K562 (cell line): ENCODE measurements at places on chromosomes 16 and 17.

- DNase-seq = no peak
These were observed 14.4 kb upstream of the TMEM98 start for GRCh38 chr17:32913593-32913992.

GRCh38 chr17:19771971-19772630, 24.0 kb upstream of the ALDH3A1 start:
- DNase-seq = no peak

GRCh38 chr17:10610884-10611283, 46.2 kb downstream of the MYH3 start:
- DNase-seq = no peak

DNA sequence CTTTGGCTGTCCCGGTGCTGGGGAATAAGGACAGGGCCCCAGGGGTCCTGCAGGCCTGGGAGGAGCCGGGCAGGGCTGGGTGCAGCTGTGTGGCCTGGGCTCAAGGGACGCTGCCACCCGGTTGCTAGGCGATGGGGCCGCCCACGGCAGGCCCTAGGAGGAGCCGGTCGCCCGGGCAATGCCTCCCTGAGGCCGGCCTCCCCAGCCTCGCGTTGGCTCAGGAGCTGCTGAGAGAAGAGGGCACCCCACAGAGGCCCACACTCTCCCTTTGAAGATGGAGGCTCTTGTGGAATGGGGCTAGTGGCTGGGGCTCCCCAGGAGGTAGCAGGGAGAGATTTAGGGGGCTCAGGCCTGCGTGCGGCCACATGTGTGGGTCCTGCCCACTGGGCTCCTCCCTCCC, at the start of gene CIBAR2:
Gene CIBAR2 (minus strand): TSS at position 109 of the 400 bp plus-strand sequence. CDS start 120 bp downstream, outside the sequence.
- DNase-seq = no peak

DNA sequence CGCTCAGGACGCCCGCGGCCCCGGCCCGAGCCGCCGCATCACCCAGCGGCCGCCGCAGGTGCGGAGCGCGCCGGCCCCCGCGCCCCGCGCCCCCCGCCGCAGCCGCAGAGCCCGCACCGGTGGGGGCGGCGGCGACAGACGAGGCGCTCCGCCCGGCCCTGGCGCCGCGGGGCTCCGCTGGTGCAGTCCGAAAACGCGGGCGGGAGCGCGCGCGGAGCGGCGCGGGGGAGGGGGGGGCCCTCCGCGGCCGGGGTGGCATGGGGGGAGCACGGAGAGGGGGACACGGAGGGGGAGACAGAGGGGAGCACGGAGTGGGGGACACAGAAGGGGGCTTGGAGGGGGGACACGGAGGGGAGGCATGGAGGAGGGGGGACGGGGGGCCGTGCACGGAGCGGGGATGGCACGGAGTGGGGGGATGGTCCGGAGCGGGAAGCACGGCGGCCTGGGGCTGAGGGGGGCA, at the start of gene AATK:
Gene AATK (minus strand): TSS at position 189 of the 460 bp plus-strand sequence. CDS start 229 bp downstream, outside the sequence.
- no peak for DNase-seq

DNA sequence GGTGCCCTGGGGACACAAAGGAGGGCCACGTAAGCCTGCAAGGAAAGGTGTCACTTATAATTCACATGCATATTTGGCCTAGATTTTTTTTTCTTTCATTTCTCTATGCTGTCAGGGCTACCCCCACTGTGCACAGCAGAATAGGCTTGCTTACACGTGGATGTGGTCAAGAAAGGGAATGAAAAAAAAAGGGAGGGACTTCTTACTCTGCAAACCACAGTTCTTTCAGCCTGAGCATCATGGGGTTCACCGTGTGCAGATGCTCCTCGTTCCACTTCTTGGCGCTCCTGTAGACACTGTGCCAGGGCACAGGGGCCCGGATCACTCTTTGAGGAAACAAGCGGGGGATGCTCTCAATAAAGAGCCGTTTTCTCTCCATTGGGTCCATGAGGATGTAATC, 16.6 kb downstream of the DNAH3 start:
- DNase-seq = no peak

DNA sequence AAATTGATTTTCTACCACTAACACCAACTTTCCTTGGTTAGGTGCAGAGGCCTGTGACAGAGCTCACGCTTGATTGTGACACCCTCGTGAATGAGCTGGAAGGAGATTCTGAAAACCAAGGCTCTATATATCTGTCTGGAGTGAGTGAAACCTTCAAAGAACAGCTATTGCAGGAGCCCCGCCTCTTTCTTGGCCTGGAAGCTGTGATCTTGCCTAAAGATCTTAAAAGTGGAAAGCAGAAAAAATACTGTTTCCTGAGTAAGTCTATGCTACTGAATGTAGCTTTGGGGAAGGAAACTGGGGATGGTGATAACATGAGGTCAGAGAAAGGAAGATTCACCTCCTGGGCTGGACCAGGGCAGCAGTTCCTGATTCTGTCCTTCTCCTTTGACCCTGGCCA, 38.3 kb downstream of the REXO5 start:
- no peak for DNase-seq

GRCh38 chr16:11824362-11824761, 27.0 kb downstream of the RSL1D1 start:
- DNase-seq = no peak

DNA sequence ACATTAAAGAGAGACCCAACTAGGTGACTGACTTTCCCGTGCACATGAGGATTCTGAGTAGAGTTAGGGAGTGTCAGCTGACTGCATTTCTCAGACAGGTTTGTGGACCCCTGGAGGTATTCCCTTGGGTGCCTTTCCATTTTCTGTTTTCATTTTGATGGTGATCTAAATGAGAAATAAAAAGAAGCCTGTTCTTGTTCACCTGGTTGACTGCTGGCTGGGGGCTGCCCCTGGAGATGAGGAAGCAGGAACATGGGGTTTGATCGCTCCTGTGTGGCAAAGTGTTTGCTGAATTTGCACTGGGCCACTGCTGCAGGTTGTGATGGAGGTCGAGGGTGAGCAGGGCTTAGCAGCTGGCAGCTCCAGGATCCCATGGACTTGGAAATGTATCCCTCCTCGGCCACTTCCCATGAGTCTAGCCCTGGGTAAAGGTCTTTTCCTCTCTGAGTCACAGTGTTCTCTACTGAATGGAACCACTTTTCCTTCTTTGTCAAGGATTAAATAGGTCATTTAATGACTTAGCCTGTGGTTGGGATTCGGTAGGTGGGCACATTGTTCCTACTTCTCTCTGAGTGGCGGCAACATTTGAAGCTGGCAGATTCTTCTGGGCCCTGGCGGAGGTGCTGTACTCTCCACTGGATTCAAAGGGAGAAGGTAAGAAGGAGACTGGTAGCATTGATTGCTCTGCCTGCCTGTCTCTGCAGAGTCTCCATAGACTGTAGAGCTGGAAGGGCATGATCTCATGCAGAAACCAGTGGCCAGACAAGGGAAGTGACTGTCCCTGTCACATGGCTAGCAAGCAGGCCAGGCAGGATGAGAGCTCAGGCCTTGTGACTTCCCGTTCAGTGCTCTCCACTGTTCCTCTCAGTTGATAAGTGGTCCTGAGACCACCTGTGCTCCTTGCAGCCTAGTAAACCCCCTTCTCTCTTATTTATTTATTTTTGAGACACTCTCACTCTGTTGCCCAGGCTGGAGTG, 17.9 kb downstream of the SNX29 start:
- no peak for DNase-seq

DNA sequence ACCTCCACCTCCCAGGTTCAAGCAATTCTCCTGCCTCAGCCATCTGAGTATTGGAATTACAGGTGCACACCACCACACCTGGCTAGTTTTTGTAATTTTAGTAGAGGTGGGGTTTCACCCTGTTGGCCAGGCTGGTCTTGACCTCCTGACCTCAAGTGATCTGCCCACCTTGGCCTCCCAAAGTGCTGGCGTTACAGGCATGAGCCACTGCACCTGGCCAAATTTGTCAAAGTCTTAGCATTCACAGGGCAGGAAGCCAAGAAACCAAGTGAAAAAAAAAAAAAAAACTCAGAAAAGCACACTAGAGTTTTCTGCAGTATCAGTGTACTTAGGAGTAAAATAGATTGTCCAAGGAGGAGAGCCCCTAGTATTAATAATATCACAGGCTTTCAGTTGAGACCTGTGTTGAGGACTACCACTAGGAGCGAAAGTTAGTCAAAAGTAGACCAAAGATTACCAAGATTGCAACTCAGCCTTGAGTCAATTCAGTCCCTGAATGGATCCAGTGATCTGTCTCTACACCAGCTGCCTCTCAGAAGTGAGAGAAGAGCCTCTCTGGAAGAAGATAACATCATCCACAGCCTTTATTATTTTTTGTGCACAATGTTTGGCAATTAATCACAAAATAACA, 159.7 kb downstream of the CEP112 start:
- no peak for DNase-seq

DNA sequence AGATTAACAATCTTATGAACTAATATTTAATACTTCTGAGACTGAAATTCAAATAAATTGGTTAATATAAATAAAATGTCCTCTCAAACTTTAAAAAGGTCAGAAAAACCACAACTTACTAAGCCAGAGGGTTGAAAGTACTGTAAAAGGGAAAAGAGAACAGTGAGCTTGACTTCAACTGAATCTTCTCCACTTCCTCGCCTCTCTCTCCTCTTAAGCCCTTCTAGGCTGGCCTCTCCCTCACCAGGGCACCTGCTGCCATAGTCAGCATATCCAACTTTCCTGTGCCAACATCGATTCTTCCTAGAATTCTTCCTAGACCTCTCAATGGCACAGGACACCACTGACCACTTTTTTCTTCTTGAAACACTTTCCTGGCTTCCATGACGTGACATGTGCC, 19.4 kb downstream of the GNA13 start:
- DNase-seq = no peak

DNA sequence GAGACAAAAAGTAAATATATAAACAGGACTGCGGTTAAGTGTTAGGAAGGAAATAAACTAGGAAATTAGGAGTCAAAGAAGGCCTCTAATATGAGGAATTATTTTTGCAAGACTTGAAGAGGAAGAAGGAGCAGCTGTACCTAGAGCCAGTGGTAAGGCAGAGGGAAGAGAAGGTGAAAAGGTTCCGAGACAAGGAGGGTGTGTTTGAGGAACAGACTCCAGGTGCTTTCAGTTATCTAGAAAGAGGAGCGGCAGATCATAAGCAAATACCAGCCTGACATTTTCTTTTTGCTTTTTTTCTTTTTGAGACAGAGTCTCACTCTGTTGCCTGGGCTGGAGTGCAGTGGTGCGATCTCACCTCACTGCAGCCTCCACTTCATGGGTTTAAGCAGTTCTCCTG, 61.0 kb downstream of the CHD9 start:
- no peak for DNase-seq

GRCh38 chr16:65120831-65121721, 787 bp downstream of the CDH11 start:
- no peak for DNase-seq

DNA sequence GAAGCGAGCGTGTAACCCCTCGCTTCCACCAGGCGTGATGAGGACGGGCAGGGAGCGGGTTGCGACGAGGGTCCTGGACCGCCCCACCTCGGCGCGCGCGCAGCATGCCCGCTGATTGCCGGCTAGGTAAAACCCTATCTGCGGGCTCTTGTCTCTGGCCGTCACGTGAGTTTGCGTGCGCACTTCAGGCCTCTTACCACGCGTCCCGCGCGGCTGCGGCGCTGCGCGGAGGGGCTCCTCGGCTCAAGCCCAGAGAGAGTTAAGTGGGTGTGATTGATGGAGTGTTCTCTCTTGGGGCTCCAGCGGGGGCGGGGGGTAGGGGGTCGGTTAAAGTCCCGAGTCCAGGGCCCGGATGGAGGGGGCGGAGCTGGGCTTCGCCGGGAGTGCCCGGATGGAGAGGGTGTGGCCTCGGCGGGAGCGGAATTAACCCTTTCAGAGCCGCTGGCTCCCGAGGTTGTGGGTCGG, 7.9 kb downstream of the KDM6B start:
- DNase-seq = peak; percentile 83

- DNase-seq = no peak
These were observed 11.3 kb downstream of the LITAFD start for GRCh38 chr16:8893426-8893825.

GRCh38 chr17:28065706-28066105, 23.2 kb downstream of the NLK start:
- DNase-seq = no peak

GRCh38 chr16:66391726-66392670, 25.5 kb downstream of the CDH5 start:
- no peak for DNase-seq

DNA sequence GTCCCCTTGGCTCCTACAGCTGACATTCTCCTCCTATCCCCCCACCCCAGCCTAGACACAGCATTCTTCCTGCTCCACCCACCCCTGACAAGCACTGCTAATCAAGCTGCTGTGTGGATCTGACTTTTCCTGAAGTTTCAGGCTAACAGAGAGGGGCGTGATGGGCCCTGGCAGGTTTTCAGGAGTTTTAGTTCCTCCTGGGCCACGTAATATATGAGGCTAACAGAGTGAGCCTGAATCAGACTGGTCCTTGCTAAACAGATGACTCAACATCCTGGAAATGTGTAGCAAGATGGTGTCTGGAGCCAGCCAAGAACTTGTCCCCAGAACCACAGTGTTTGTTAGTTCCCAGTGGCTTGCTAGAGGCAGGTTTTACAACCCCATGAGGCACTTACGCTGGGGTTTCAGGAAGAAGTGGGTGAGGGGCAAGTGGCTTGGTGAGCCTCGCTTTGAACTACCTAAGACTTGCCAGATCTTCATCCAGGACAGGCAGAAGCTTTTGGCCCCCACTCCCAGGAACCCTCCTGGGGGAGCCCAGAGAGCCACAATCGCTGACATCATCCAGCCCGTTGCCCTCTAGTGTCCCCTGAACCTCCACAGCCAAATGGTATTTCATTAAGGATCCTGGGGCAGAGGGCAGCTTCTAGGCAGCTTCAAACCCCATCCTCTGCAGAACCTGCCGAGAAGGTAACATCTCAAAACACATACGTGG, 15.9 kb downstream of the TMEM92 start:
- DNase-seq = peak; percentile 37

DNA sequence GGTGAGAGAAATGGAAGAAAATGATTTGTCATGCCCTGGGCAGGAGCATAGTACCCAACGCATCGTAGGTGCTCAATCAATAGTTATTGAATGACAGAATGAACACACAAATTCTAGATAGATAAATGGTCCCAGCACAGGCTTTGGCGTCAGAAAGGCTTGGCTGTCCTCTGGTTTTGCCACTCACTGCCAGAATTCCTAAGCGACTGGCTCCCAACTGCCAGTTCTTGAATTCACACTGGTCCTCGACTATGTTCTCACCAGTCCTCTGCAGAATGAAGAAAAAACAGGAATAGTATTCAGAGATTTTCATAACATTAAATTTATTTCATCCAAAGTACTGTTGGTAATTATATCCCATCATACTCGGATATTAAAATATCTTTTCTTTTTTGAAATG, 163.1 kb upstream of the NOL11 start:
- no peak for DNase-seq

GRCh38 chr16:68358951-68359350, 48.1 kb downstream of the PRMT7 start:
- no peak for DNase-seq

GRCh38 chr16:47503936-47504335, 42.8 kb downstream of the PHKB start:
- no peak for DNase-seq

DNA sequence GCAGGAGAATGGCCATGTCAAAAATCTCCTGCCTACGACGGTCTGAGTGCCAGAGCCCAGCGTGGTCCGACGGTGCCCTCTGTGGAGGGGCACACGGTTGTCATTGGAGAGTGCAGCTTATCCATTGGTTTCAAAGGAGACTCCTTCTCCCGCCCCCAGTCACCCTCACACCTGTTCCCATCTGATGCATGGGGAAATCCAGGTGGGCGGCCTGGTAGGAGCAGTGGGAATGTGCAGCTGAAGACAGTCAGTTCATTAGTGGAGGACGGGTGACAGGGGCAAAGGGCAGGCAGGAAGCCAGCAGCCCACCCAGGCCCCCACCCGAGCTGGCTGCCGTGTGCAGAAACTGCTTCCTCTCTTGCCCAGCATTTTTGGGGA, 162.3 kb downstream of the IRF8 start:
- no peak for DNase-seq
